Activated T-cell treated with anti-CD3 and anti-CD28 coated beads for 48 hours (primary cell): ENCODE measurements at places on chromosomes 12 and 14.

GRCh38 chr12:75651342-75651695 is 139.9 kb upstream of the KRR1 start:
- DNase-seq: no peak

GRCh38 chr12:12126551-12126950 is 55.8 kb downstream of the BCL2L14 start:
- DNase-seq: no peak

DNA sequence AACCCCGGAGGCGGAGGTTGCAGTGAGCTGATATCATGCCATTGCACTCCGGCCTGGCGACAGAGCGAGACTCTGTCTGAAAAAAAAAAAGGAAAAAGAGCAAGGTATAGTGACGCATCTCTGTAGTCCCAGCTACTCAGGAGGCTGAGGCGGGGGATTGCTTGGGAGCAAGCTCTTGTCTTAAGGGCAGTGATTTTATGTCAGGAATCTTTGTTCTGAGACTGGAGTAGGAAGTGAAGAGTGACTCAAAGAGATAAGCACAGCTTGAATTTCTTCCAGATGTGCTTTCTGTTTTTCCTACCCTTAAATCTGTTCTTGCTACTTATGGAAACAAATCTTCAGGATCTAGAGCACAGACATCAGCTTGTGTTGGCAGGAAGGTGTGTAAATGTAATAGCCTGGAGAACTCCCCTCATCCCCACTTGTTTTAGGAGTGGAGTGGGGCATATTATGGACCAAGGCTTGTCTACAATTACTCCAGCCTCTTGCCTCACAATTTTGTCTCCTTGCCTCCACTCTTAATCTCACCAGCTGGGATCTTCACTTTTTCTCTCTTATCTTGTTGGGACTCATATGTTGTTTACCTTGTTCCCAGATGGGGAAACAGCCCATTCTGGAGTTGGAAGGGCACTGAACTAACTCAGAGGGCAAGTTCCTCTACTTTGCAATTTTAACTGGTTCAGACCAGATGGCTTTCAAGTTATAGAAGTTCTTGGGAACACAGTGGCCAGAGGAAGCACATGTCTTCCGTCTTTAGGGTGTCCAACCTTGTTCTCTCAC is 7.5 kb downstream of the TMED2 start:
- DNase-seq: no peak

GRCh38 chr12:104588047-104588920 is 131.5 kb downstream of the CHST11 start:
- no peak for DNase-seq

DNA sequence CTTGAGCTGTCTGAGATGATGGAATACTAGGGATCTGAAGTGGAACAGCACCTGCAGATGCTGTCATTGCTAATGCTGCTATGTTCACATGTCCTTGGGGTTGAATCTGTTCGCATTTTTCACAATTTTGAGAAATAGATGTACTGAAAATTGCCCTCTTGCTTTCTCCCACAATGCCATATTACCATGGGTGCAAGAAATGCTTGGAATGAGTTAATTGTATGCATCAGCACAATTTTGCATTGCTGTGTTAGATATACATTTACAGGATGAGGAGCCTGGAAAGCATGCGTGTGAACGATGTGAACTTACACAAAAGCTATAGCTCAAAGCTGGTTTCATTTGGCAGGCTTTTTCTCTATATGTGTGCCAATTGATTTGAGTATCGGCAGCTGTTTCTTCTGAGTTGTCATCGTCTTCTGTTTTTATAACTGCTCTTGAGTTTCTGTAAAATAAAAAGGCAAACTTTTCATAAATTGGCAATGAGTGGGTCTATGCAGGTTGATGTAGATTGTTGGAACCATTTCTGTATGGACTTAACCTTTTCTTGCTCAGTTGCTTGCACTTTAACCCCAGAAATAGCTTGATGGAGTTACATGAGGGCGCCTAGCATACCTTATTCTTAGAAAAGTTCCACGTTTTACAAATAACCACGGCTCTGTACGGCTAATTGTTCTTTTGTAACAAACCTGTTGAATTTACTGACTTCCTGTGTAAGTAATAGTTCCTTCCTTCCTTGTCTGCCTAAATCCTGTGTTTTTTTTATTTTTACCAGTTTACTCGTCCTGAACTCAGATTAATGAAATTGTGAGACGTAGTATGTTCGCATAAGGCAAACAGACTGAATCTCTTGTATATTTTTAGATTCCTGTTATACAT is 105.9 kb downstream of the FGD4 start:
- DNase-seq: no peak

GRCh38 chr14:50350975-50351374 is 38.9 kb downstream of the DMAC2L start:
- DNase-seq: no peak

GRCh38 chr12:29066011-29066588 is 83.0 kb upstream of the FAR2 start:
- DNase-seq: no peak

GRCh38 chr12:126772171-126772864 is 1494.7 kb upstream of the TMEM132C start:
- peak; percentile 4 for DNase-seq

DNA sequence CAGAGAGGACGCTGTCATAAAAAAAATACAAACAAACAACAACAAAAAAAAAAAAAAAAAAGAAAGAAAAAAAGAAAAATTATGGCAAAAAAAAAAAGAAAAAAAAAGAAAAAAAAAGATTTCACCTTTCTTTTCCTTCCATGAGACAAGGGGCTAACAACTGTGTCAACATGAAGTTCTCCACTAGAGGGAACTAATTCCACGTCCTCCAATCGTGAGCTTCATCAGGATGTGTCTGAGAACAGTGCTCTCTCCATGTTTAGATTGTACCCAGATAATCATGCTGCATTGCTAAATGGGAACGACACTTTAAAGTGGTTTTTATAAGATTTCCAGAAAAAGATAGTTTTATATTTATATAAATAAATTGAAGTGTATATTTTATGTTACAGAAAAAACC is 96.2 kb upstream of the PTPRB start:
- no peak for DNase-seq

GRCh38 chr12:6825398-6826124 is 2.6 kb upstream of the P3H3 start:
- peak; percentile 77 for DNase-seq

DNA sequence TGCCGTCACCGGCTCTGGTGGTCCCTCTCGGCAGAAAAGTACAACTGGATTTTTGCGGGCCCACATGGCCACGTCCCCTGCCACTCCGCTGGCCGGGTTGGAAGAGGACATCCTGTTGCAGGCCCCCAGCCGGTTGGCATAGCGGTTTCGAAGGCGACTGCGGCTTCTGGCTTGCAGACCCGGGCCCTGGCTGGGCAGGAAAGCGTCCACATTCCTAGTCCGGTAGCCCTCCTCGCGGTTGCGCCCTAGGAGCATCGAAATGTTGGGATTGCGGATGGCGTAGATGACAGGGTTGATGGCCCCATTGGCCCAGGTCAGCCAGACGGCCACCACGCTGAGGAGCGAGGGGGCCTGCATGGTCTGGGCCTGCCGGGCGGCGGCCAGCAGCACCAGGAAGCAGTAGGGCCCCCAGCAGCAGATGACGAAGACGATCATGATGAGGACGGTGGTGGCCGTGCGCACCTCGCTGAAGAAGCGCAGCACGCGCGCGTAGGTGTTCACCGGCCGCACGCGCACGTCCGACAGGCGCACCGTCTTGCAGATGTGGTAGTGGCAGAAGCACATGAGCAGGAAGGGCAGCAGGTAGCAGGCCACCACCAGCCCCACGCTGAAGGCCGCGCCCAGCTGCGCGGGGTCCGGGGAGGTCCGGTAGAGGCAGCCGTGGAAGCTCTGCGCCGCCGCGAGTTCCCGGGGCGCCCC is 1.2 kb downstream of the GPR135 start:
- DNase-seq: peak; percentile 41

GRCh38 chr14:53350429-53350828 is 197.3 kb upstream of the DDHD1 start:
- no peak for DNase-seq

GRCh38 chr14:53542732-53543131 is 389.6 kb upstream of the DDHD1 start:
- no peak for DNase-seq

DNA sequence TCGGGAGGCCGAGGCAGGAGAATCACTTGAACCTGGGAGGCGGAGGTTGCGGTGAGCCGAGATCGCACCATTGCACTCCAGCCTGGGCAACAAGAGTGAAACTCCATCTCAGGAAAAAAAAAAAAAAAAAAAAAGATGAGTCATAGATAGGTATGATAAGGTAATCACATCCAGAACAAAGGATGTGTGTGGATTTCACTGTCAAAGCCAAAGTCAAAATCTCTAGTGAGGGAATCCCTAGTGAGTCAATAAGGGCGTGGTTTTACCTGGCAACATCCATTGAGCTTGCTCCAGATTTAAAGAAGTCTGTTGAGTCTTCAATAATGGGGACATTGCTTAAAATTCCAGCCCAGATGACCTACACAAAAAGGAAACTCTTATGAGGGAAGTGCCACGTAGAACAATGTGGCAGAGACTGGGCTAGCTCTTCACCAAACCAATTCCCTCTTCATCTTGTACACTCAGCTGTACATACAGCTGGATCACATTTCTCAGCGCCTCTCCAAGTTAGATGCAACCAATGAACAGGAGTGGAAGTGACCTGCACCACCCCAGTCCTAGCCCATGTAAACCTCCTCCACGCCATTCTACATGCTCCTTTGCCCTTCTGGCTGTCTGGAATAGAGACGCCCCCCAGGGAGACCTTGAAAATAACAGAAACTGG is 23.4 kb downstream of the ALDH1L2 start:
- no peak for DNase-seq

DNA sequence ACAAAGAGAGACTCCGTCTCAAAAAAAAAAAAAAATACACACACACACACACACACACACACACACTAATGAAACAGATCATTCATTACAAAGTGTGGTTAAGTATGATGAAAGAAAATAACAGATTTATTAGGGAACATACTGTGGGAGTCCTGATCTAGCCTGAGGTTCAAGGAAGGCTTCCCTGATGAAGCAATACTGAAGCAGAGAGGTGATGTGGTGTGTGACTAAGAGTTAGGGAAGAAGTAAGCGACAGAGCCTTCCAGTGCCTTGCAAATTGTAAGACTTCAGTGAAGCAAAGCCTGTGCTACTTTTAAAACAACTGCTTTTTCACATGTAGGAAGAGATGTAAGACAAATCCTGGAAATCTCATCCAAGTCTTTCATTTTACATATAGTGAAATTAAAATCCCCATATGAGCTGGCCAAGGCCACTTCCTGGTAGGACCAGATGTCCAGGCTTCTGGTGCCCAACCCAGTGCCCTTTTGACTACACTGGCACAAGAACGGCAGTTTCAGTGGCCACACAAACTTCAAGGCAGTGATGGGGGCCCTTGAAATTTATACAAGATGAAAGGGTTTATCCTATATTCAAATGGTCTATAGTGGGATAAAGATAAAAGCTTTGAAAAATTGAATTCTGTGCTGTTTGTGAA is 86.2 kb downstream of the STON2 start:
- no peak for DNase-seq

GRCh38 chr14:71933001-71933587 is 865 bp downstream of the RGS6 start:
- peak; percentile 1 for DNase-seq
